Thoracic aorta (tissue), 2 donors: ENCODE measurements at places on chromosomes 11 and 22.

- no peak for DNase-seq
Observed at GRCh38 chr11:940496-941135, 14.9 kb downstream of the AP2A2 start.

DNA sequence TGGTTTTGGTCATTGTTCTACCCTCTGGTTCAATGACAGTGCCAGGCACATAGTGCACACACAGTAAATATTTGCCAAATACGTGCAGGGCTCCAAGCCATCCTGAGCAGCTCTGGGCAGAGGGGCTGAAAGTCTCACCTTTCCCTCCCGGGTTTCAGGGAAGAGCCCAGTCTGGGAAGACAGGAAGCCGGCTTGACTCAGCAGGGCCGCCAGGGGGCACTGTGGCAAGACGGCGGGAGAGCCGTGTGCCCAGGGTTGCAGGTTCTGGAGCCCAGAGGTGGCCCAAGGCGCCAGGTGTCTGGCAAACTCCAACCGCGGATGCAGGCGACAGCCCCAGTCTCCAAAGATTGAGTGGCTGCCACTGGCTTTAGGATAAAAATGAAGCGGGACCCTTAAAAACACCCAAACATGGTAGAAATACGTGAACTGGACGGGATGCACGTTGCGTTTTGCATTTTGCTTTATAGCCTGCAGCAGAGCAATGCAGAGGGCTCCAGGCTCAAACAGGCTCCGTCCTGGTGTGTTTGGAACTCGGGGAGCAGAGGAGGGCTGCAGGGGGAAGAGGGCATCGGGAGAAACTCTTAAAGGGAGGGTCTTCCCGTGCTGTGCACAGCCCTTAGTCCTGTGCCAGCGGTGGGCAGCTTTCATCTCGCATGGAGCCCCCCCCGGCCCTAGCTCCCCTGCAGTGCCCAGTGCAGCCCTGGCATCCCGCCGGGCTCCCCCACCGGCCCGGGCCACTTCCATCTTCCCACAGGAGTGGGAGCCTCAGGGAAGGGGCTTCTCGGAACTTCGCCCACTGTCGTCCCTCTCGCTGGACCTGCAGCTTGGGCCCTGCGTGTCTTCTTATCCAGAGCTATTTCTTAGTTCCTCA is 10.7 kb downstream of the KRTAP5-5 start:
- DNase-seq: no peak

DNA sequence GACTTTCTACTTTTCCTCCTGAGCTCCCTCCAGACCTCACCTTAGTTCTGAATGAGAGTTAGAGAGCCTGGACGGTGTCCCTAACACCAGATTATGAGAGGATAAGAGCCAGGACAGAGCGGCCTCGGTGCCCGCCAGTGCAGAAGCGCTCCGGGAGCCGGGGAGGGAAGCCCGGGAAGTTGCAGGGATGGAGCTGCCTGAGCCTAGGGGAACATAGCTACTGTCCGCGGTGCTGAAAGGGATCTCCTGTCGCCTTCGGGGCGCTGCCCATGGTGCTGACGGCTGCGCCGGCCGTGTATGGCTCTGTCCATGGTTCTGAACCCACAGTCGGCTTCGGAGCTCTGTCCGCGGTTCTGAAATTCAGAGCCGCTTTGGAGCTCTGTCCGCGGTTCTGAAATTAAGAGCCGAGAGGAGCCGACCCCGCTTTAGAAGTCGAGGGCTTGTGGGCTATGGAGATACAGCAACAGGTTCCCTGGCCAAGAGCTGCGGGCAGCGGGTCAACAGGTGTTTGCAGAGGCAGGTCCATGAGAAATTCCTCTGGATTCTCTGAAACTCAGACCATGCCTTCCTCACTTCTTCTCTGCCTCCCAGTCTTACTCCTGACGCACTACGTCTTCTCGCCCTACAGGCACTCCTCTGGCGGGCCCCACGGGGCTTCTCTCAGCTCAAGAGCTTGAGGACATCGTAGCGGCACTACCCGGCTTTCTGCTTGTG is 814 bp downstream of the NPAS4 start:
- peak; percentile 74 for DNase-seq

GRCh38 chr22:47848184-47848920 is 1085.9 kb downstream of the TBC1D22A start:
- DNase-seq: no peak

GRCh38 chr11:122851366-122851966 is 13.2 kb downstream of the CRTAM start:
- DNase-seq: no peak

- DNase-seq: peak; percentile 80
Observed at GRCh38 chr22:39292561-39293074, 26.8 kb downstream of the RPL3 start.

DNA sequence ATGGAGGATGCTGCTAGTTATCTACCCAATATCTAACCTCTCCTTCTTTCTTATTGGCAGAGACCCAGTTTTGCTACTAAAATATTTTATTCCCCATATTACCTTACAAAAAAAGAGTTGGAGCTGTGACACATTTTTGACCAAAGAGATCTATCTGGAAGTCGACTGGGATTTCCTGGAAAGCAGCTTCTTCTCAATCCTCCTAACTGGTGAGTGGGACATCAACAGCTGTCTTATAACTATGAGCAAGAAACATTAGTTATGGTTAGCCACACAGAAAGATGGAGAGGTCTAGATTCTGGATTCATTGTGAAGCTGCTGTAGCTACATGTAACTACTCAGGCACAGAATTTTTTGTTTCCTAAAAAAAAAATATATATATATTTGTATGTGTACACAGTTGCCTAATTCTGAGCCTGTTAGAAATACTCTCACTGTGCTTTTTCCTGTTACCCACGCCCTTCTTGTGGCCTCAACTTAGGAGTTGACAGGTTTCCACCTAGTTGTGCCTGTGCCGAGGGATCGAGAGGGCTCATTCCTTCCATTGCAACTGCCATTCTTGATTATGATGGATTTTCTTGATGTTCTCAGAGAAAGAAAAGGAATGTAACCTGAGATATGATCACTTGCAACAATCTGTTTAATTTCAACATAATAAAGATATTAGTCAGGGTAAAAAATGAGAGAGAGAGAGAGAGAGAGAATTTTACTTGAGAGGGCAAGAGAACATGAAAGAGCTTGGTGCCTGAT is 142.0 kb downstream of the SLC17A6 start:
- DNase-seq: no peak

DNA sequence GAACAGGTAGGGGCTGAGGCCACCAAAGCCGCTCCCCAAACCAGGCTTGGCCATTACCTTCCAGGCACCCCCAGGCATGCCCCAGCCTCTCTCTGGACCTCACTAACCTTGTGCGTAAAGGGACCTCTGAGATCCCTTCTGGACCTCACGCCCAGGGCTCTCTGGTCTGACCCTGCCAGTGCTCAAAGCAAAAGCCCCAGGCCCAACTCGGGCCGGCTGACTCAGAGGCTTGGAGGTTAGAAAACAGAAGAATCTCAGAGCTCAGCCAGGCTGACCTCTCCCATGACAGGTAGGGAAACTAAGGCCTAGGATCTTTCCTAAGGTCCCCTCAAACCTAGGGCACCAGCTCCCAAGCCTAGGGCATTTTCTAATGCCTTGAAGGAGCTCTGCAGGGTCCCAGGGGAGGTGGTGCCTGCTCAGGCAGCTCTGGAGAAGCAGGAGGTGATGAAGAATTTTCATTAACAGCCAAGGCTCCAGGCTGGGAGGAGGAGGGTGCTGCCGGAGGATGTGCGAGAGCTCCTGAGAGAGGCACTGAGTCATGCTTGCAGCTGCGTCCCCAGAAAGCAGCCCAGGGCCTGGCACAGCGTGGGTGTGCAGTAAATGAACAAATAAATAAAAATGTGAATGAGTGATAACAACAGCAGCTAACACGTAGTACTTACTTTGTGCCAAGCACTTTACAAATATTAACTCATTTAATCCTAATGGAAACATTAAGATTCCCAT is 25.6 kb downstream of the ARRB1 start:
- DNase-seq: peak; percentile 56

DNA sequence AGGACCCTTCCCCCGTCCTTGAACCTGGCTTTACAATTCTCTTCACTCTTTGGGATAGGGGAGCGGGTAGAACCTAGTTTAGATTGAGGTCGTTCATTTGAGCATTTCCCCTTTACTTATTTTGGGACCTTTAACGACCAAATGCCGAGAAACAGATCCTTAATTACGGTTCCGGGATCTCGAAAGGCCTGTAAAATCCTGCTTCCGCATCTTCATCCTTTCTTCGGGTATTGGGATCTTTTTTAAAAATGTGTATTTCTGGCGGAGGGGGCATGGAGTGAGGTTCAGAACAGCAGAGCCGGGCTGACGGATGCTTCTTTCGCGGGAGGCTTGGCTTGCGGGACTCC is 395 bp upstream of the HIPK3 start:
- DNase-seq: no peak

GRCh38 chr11:123509737-123510578 is 79.9 kb downstream of the GRAMD1B start:
- DNase-seq: no peak

- DNase-seq: no peak
Observed at GRCh38 chr11:129584316-129584715, 208.7 kb downstream of the BARX2 start.

GRCh38 chr11:73147771-73148681 is 5.9 kb upstream of the FCHSD2 start:
- DNase-seq: no peak

- DNase-seq: no peak
Observed at GRCh38 chr11:111532365-111532709, 8.2 kb upstream of the LAYN start.

DNA sequence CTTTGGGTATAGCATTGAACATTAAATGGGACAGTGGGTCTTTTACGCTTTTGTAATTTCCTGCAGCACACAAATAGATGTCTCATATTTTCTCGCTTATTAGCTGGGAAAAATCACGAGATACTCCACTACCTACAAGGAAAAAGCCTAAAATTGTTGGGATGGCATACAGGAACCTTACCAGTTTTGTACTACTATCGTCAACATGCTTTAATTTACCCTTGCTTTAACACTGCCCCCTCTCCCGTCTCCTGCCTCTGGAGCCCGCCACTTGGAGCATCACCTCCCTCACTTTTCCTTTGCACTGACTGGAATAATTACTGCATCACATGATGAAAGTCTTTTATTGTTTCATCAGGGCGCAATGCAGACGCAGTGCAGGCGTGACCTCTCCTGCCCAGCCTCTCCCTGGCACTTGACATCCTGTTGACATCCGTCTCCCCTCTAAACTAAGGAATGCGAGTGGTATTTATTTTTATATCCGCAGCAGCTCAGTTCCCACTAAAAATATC is 1.0 kb upstream of the FNBP4 start:
- DNase-seq: no peak
